ENCODE measurements at places on chromosomes 3 and 15.

- DNase-seq: no peak
Measured at GRCh38 chr3:21534462-21534861, 216.5 kb downstream of the ZNF385D start.

DNA sequence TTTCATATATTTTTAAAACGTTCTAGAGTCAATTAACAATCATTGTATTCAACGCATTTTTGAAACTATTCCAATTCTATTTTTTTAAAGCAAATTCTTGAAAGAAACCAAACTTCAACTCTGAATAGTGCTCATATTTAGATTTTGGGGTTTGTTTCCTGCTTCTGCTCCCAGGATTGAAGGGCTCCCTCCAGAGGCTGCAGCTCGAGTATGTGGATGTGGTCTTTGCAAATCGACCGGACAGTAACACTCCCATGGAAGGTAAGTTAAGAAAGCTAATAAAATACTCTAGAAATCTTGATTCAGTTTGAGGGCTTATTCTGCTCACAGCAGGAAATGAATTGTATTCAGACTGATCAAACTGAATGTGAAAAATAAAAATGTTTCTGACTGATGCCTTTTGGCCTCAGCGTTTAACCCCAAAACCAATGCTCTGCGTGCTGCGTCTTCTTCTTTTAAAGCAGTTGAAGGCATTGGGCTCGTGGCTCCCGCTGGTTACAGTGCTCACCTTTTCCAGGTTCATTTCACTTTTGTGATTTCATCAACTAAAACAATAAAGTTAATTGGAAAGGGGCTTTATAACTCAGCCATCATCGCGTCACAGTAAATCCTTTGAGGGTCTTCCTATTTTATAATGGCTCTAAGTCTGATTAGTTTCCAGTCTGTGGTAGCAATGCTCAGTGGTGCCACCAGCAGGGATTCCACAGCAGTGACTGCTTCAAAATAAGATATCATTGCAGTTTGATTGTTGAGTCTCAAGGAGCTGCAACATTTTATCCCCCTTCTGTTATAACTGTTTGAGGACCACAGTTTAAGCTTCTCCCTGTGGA, 80.1 kb downstream of the SSR3 start:
- no peak for DNase-seq

GRCh38 chr15:78049691-78050440, 27.6 kb downstream of the TBC1D2B start:
- no peak for DNase-seq

- no peak for DNase-seq
Measured at GRCh38 chr3:24451461-24452099, 43.1 kb downstream of the THRB start.

- DNase-seq: no peak
Measured at GRCh38 chr15:74754593-74755215, 6.1 kb downstream of the CYP1A2 start.

DNA sequence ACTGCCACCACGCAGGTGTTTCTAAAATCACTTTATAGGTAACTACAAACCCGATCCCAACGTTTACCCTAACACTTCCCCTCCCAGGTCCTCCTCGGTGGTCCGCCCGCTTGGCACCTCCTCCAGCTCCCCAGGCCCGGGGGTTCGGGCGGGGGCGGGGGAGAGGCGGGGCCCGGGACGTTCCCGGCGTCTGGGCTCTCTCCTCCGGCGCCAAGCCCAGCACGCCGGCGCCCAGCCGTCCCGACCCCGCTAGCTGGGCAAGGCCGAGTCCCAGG, 562 bp downstream of the CGGBP1 start:
- DNase-seq: no peak

- DNase-seq: no peak
Measured at GRCh38 chr15:98443526-98443925, 204.8 kb upstream of the IGF1R start.

- DNase-seq: no peak
Measured at GRCh38 chr3:186413615-186414415, 51.8 kb upstream of the DGKG start.

GRCh38 chr3:126926684-126927400, 56.1 kb upstream of the PLXNA1 start:
- no peak for DNase-seq

- DNase-seq: no peak
Measured at GRCh38 chr3:112773864-112774263, 72.8 kb downstream of the CD200R1L start.

DNA sequence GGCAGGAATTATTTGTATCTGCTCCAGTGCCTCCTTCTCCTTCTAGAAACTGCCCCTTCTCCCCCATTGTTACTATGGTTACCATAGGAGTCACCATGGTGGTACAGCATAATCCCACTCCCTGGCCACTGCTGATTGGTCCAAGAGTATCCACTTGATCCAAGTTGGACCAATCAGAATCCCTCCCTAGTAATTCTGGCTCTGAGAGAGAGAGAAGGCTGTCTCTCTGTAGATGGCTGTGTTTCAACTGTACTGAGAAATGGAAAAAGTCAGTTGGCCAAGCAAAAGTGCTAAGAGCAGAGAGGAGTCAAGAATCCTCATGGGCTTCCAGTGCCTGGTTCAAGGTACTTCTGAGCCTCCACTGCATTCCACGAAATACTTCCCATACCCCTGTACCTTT, 120.6 kb upstream of the SPATA12 start:
- no peak for DNase-seq

DNA sequence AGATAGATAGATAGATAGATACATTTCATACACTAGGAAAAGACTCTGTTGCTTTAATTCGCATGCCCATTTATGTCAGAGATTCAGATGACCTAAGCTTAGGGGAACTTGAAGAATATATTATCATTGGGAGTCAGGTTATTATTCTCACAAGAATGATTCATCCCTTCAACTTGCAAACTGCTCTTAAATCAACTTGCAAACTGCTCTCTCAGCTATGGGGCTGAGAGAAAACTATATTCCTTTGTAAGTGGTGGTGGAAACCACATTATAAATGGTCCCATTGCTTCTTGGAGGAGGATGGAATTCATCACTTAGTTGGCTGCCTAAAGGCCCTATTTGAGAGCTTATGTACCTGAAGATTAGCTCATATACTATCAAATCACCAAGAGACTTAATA, 160.9 kb upstream of the STAC start:
- no peak for DNase-seq

- no peak for DNase-seq
Measured at GRCh38 chr15:87680208-87680607, 576.3 kb downstream of the NTRK3 start.

- DNase-seq: no peak
Measured at GRCh38 chr3:27568393-27568792, 84.2 kb upstream of the SLC4A7 start.

DNA sequence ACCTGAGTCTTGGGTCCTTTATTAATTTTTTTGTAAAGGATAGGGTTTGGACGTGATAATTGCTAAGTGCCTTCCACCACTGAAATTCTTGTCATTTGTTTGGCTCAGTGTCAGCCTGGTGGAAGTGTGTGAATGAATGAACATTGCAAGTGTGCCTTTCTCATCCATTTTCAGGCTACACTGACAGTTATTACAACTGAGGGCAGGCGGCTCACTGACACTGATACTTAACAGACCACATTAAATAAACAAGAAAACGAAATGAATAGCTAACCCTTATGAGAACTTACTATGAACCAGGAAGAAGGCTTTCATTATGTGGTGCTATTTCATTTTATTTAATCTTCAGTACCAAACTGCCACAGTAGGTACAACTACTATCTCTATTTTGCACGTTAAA, 188.8 kb upstream of the CRBN start:
- DNase-seq: no peak

- no peak for DNase-seq
Measured at GRCh38 chr15:69755551-69756310, 303.1 kb downstream of the RPLP1 start.

DNA sequence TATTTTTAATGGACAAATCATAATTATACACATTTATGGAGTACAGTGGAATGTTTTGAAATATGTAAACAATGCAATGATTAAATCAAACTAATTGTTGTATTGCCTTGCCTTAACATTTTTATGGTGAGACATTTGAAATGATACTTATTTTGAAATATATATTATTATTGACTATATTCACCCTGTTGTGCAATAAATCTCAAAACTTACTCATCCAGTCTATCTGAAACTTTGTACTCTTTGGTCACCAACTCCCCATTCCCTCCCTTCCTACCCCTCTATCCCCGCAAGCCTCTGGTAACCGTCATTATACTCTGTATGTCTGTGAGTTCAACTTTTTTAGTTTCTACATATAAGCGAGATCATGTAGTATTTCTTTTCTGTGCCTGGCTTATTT, 74.7 kb upstream of the GOLGA6B start:
- no peak for DNase-seq

DNA sequence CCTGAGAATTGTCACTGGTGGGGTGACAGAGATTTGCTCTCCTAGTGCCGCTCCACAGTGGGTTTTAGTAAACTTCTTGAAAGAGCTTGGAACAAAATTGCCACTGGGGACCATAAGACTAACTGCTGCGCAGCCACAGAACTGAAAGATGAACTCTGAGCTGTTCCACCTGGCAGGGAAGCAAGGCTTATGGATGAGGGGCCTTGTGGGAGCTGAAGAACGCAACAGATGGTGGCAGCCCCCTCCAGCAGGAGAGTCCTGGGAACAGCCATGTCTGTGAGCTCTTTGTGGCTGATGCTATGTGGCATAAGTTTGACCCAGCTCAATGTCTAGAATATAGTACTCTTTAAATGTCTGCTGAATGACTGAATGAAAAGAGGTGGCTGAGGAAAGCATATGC, 66.8 kb upstream of the C2CD4B start:
- no peak for DNase-seq
